ENCODE measurements at places on chromosomes 5 and 9.

DNA sequence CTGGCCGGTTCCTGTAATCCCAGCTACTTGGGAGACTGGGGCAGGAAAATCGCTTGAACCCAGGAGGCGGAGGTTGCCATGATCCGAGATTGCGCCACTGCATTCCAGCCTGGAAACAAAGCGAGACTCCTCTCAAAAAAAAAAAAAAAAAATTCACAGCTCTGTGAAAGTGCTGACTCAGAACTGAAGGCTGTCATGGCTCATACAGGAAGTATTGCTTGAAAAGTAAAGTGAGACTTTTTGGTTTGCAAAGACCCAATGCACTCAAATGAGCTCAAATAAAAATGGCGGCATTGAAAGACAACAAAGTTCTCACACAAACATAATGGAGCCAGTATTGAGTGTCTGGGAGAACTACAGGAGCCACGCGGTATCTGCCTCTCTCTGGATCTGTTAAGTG is 202.1 kb downstream of the FBXL7 start:
- DNase-seq, result no peak

- DNase-seq, result no peak
Measured at GRCh38 chr9:68574150-68574549, 33.5 kb upstream of the TMEM252 start.

DNA sequence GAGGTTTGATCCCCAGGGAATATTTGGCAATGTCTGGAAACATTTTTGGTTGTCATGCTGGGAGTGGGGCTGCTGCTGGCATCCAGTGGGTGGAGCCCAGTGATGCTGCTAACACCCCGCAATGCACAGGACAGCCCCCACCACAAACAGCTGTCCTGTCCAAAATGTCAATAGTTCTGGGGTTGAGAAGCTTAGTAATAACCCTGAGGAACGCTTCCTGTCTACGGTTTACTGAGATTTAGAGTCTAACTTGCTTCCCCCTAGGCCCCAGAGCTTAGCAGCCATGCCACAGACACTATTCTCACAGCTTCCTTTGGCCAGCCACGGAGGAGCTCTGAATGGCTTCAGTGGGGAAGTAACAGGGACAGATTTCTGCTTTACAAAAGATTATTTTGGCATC is 66.5 kb downstream of the MSX2 start:
- DNase-seq, result no peak

- DNase-seq, result no peak
Measured at GRCh38 chr5:117195076-117195475, 620.5 kb upstream of the SEMA6A start.

- DNase-seq, result no peak
Measured at GRCh38 chr5:132057498-132058255, 2.8 kb upstream of the IL3 start.

DNA sequence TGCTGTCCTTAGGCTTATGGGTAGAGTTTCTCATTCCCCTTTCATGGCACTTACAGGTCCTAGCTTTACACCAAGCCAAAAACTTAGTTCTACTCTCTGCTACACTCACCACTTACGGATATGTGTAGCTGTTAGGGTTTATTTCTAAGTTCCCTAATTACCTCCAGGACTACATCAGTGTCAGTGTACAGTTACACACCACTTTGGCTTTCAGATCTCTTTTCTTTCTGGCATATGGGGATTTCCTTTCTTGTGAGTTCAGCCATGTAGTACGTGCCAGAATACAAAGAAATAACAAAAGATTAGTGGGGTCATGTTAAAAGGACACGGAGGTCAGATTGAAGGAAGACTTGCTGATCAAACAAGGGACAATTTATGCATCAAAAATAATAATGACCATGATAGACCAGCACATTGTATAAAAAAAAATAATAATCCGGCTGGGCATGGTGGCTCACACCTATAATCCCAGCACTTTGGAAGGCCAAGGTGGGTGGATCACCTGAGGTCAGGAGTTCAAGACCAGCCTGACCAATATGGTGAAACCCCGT is 41.8 kb downstream of the LYRM7 start:
- DNase-seq, result no peak
